ENCODE measurements at places on chromosomes 5 and 9.

- DNase-seq = no peak
Measured at GRCh38 chr5:14475045-14475444, 106.5 kb upstream of the OTULINL start.

DNA sequence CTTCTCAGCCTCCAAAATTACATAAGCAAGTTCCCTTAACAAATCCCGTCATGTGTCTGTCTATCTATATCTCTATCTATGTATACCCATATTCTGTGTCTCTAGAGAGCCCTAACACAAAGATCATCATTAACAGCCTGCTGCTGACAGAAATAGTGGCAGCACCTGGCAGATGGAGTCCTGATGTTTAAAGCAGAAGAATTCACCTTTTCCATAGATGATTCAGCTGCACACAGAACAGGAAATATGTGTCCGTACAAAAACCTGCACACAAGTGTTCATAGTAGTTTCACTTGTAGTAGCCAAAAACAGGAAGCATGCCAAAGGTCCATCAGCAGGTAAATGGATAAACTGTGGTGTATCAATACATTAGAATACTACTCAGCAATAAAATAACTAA lies 45.0 kb upstream of the ACO1 start:
- DNase-seq = no peak

- no peak for DNase-seq
Measured at GRCh38 chr9:104914466-104914865, 13.5 kb downstream of the ABCA1 start.

DNA sequence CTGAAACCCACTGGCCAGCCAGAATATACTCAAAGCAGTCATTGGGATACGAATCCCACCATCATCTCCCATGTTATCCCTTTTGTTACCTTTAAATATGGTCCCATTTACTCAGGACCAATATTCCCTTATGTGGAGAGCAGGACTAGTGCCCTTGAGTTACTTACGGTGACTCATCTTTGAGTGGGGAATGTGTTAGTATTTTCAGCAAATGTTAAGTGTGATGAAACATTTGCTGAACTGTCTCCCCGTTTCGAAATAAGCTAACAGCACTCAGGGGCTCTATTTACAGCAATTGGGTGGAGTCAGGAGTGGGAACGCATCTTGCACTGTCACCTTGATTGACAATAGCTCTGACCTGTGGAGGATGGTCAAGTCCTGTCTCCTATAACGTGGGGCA lies 67.4 kb downstream of the CTSL start:
- DNase-seq = peak; percentile 91

DNA sequence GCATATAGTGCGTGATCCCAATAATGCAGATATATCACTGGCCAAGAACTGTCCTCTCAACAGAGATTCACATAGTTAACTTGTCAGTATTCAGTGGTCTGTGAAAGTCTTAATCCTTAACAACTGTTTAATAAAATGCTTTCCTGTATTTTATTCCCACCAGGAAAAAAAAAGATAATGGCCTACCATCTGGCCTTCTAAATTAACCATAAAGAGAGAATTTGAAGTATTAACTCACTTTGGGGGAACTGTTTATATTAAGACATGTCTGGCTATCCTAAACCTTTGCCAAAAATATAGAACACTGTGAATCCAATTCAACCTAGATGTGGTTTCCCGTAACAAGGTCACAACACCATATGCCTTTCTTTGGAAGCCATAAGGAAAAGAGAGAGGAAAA lies 818 bp upstream of the FREM1 start:
- DNase-seq = no peak

DNA sequence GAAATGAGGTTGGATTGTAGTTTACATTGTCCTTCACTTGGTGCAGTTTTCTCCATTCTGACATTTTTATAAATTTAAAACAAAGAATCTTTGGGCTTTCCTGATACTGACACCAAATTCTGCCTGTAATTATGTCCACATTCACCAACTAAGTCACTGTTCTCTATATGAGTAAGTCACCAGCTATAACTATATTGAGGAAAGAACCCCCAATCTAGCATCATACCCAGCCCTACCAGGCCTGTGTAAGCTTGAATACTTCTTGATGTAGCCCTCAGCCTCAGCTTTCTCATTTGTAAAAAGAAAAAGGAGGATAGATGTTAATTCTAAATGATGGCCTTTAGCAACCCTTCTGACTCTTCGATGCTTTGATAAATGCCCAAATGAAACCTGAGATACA lies 112.7 kb upstream of the FST start:
- no peak for DNase-seq

- DNase-seq = no peak
Measured at GRCh38 chr9:35107297-35108290, 4.7 kb upstream of the STOML2 start.

GRCh38 chr5:121746763-121747162 lies 104.9 kb upstream of the FTMT start:
- DNase-seq = no peak

DNA sequence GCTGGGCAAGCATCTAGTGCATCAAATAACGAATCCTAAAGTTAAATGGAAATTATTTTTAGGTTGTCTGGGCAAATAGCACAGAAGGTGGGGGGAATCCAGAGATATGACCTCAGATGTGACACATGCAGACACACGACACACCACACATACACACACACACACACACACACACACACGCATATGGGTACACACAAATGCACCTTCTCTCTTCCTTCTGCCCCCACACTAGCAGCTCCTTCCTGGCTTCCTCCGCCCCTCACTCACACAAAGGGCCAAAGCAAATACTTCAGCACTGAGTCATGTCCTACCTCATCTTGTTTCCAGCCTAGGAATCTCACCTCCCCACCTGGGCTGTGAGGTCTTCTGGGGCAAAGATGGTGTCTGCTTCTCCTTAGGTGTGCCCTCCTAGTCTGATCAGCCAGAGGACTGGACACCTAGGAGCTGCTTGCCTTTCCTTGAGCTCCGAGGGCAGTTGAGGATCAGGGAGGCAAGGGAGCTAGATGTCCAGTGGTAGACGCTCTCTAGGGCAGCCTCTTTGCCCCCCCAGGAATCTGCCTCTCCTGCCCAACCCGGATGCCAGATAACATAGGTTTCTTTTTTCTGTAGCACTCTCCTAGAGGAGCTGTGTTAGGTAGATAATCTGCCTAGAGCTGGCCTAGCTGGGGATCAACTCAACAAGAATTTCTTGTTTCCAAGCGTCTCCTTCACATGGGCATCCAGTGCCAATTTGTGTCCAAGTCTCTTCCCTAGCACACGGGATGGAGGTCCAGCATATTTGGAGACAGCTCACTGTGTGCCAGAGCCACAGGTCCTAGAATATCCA lies 14.3 kb upstream of the JADE2 start:
- DNase-seq = peak; percentile 27

DNA sequence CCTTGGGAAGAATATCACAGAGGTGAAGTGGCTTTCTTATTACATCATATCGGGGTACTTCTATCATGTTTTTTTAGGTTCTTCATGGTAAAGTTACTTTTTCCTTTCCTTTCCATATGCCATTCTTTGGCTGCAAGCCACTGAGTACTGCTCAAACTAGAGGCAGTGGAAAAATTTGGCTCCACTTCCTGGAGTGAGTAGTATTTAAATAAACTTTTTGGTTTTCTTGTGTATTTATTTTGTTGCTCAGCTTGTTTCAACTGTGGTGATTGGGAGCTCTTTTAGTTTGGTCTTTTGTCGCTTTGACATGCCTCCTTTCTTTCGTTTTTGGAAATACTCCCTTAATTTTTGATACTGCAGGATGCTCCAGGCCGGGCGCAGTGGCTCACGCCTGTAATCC lies 69.8 kb downstream of the WDR70 start:
- DNase-seq = peak; percentile 30

- peak; percentile 97 for DNase-seq
Measured at GRCh38 chr9:86494644-86495111, 140.5 kb upstream of the TUT7 start.

- DNase-seq = no peak
Measured at GRCh38 chr9:86632537-86632936, 278.3 kb upstream of the TUT7 start.

DNA sequence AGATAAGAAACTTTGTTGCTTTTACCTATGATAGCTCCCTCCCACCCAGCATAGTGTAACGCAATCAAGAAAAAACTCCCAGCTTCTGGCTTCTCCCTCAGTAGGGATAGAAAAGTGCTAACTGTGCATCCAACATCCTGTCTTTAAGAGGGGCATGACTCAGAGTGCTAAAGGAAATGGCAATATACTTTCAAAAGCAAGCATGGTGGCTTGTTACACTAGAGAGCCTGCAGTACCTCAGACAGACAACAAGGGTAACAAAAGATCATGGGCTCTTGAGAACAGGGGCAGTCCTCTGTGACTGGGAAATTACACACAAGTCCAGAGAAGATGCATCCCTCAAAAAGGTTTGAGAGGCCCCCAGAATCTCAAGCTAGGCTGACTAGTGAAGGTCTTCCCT lies 37.8 kb downstream of the PRELID2 start:
- DNase-seq = peak; percentile 12

DNA sequence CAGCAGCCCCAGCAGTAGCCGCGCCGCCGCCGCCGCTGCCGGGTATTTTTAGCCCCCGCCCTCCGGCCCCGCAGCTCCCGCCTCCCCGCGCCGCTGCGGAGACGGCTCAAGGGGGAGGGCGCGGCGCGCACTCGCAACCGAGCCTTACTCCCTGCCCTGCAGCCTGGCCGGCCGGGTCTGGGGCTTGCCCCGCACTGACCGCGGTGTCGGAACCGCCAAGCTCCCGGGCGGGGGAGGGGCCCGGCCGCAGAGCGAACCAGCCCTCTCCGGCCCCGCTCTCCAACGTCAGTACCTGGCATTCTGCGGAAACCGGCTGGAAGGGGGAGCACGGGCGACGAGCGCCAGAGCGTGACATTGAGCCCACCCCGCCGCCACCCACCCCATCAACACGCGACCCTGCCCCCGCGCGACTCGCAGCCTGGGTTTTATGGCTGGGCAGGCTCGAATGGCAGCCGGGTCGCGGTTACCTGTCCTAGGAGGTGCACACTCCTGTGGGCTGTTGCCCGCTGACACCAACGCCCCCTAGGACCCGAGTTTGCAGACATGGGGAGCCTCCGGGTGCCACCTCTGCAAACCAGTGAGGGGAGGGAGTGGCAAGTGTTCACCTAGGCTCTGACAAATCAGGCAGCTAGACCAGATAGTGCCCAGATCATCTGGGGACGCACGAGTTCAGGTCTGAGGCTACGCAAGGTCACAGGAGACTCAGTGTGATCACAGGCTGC lies at the start of gene ACSL6:
TSS of gene ACSL6 (minus strand) at position 37 of the 722 bp plus-strand sequence. CDS start 105 bp downstream, outside the sequence.
- DNase-seq = no peak

DNA sequence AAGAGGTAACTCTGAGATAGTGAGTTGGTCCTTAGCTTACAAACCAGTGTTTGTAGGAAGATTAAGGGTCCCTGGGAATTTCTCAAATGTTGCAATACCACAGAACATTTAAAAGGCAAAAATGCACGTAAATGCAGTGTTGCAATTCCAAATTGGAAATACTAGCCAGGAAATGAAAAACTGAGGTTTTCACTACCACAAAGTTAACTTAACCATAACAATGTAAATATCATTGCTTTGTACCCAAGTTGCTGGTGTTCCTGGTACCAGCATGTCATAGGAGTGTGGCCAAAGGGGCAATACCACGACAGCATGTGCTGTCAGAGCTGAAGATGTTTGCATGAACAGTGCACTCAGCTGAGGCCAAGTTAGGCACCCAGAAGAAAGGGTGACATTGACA lies 382.9 kb downstream of the GLIS3 start:
- peak; percentile 84 for DNase-seq

- no peak for DNase-seq
Measured at GRCh38 chr5:17679597-17680203, 45.4 kb downstream of the TAF11L14 start.

- DNase-seq = peak; percentile 49
Measured at GRCh38 chr5:113119246-113119924, 142.8 kb downstream of the DCP2 start.

GRCh38 chr5:159123700-159124099 lies 24.0 kb upstream of the EBF1 start:
- DNase-seq = no peak

- DNase-seq = no peak
Measured at GRCh38 chr9:130226112-130226511, 39.4 kb upstream of the HMCN2 start.

GRCh38 chr5:119302916-119303897 lies 52.6 kb upstream of the TNFAIP8 start:
- peak; percentile 99 for DNase-seq

DNA sequence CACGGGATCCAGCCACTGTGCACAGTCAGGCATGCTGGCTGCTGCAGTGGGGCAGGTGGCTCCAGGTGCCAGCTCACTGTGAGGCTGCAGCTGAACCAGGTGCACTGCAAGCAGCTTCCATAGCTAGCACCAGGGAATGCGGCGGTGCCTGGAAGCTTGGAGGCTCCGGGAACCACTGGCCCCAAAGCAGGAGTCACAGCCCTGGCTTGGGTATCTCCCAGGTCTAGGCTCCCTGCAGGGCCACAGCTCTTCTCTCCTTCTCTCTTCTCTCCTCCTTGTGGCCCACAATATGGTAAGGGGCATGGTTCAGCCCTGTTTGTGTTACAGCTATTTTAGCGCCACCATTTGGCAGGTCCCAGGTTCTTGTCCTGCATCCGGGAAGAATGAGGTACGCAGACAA lies 6.7 kb upstream of the MTMR12 start:
- DNase-seq = no peak

DNA sequence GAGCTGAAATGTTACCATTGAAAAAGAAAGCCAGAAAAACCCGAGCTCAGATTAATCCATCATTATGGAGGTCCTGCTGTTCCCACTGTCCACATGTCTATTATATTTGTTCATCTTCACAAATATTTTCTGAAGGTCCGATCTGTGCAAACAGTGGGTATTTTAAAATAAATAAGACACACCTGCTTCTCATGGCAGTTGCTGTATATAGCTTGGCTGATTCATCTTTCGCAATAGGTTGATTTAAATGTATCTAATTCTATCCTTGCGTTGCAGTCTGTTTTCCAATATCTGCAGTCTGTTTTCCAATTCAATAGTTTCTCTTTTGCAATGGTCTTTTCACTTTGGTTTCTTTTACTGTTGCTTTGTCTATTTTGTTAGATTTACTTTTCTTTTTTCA lies 87.4 kb upstream of the PCA3 start:
- DNase-seq = no peak

DNA sequence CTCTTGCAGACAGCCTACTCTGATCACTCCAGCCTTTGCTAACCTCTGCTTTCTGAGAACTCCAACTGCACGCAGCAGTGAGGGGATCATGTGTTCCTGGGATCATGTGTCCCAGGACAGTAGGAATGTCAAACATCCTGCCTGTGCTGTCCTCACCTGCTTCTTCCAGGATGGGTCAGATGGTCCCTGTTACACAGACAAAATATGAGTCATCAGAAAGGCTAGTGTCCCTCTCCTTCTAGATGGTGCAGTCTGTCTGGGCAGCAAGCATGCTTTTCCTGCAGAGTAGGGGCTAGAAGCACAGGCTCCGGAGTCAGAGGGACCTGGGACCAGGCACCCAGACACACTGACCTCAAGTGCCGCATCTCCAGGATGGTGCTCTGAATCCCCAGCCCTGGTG lies 20.1 kb upstream of the SLC25A48 start:
- no peak for DNase-seq

DNA sequence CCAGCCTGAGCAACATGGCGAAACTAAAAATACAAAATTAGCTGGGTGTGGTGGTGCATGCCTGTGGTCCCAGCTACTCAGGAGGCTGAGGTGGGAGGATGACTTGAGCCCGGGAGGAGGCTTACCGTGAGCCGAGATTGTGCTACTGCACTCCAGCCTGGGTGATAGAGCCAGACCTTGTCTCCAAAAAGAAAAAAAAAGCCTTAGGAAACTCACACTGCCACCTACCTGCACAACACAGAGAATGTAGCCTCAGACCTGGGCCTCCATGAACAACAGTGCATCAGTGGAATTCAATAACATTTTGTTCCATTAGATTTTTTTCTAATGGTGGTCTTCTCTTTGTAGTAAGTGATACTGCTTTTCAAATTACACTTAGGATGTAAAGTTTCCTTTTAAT lies 63.8 kb upstream of the RARS1 start:
- DNase-seq = no peak

All from fibroblast of the aortic adventitia (primary cell).